ENCODE measurements at places on chromosomes 1 and 21. TPM values are rescaled to one million over a fixed set of nuclear protein-coding genes. Genes with fewer than 3 reads are reported as not detected.

Gene ACBD6
- 18.2 TPM for total RNA-seq

Gene GPN2
- 14.9 TPM for total RNA-seq

Gene ZNHIT6
- 8.7 TPM for total RNA-seq

Gene CRP
- total RNA-seq: not detected

Gene CELA3A
- total RNA-seq: not detected

Gene OR2AK2
- total RNA-seq: not detected

Gene PTCH2
- total RNA-seq: 0.25 TPM

Gene ANXA9
- 0.14 TPM for total RNA-seq

Gene GUK1
- total RNA-seq: 150 TPM

Gene ETS2
- 40.9 TPM for total RNA-seq

Gene NHLH1
- not detected for total RNA-seq

All from left ventricle myocardium inferior (tissue), 1 donor.